ENCODE measurements at places on chromosomes 7 and 10.

- no peak for DNase-seq
Measured at GRCh38 chr7:26900251-26900650, 35.9 kb upstream of the SKAP2 start.

DNA sequence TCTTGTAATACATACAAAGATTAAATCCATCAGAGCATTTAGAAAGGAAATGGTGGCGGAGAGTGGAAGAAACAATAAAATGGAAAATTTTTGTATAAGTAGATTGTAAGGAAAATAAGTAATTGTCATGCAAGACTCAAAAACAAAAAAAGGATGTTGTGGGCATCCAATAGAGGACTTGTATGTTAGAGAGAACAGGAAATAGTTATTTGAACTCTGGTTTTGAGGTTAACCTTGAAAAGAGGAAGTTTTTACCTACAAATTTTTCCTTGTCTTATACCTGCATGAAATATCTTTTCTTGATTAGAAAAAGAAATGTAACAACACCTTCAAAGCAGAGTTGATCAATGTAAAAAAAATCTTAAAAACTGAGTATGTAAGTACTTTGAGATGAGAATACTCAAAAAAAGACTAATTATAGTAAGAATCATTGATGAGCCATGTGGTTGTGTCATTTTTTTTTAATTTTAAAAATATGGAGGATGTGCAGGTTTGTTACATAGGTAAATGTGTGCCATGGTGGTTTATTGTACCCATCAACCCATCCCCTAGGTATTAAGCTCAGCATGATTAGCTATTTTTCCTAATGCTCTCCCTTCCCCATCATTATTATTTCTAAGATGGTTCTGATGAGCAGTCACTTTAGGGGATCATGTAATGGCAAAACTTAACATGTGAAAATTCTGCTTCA, 11.9 kb downstream of the TMEM106B start:
- no peak for DNase-seq

- DNase-seq = peak; percentile 64
Measured at GRCh38 chr10:91389636-91390512, 20.3 kb upstream of the HECTD2 start.

- no peak for DNase-seq
Measured at GRCh38 chr7:65938336-65938895, 43.6 kb downstream of the GUSB start.

DNA sequence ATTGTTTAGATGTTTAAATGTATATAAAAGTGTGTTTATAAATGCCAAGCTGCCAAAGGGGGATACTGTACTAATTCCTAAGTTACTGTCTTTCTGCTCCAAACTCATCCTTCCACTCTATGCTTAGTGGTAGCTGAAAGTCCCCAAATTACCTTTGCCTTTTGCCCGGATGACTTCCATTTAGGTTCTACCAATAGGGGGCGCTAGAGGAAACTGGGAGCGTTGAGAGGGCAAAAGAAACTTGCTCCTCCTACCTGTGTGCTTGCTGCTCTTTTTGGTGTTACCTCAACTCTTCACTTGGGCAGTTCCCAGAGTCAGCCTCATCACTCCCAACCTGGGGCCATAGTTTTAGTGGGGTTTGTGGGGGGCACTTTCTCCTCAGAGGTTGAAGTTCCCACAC, 5.9 kb upstream of the OR2A25 start:
- DNase-seq = no peak

- DNase-seq = no peak
Measured at GRCh38 chr10:80502621-80503583, 34.8 kb upstream of the SH2D4B start.

- peak; percentile 74 for DNase-seq
Measured at GRCh38 chr7:134470864-134471263, 12.0 kb upstream of the AKR1B1 start.

- no peak for DNase-seq
Measured at GRCh38 chr10:34809796-34810195, 5.3 kb downstream of the PARD3 start.

- DNase-seq = no peak
Measured at GRCh38 chr7:41033500-41033899, 669.4 kb downstream of the INHBA start.

DNA sequence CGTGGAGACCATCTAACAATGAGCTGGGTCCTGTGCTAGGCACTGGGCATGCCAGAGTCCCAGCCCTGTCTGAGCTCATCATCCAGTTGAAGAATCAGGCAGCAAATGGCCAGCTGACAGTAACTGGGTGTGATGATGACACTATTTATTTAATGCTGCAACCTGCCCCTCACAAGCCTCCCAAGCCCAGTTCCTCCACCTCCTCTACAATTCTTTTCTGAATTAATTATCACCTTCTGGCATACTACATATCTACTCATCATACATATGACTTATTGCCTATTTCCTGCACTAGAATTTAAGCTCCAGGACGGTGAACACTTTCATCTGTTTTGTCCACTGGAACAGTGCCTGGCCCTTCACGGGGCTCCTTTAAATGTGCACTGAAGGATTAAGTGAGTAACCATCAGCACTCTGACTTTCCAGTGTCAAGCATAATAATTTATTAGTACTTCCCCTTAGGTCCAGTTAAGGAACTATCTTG, 96.7 kb upstream of the LAMB4 start:
- DNase-seq = no peak

- no peak for DNase-seq
Measured at GRCh38 chr7:6619961-6620360, 4.6 kb downstream of the ZNF853 start.

DNA sequence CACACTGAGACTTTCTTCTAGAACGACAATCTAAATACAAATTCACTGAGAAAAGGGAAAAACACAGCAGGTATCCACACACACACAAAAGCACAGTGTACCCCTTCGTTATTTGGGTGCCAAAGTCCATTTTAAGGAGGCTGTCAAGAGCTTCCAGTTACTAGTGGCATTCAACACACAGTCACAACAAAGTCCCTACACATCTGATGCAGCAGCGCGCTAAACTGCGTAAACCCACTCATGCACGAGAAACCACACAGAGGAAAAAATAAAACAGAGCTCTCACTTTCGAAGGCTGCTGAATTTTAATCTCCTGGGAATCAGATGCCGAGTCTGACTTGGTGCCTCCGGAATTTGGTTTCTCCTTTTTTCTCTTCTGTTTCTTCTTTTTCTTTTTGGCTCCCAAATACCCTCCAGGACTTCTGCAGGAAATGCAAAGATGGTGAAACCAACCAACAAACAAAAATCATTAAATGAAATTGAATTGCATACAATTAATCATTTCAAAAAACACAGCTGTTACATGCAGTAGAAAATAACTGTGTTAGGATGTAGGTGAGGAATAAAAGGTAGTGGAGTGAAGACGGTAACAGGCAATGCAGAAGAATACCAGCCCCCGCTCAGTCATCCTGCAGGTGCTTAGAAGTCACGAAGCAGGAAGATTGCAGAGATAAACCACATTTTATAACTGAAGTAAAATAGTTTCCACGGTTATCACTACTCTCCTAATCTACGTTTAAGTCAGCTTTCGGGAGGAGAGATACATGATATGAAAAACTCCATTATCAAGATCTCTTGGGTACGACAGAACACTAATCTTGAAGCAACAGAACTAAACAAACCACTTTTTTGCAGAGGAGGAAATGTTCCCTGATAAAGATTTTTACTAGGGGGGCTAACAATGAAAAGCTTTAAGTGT, 27.1 kb downstream of the NMT2 start:
- DNase-seq = no peak

All from A549 (cell line).